ENCODE measurements at places on chromosomes 1 and 21. TPM values are rescaled to one million over a fixed set of nuclear protein-coding genes. Genes with fewer than 3 reads are reported as not detected.

IL20 gene
- total RNA-seq = not detected

DPM3 gene
- total RNA-seq = 78.1 TPM

MIXL1 gene
- total RNA-seq = not detected

C2CD2 gene
- 10.4 TPM for total RNA-seq

SEMA6C gene
- total RNA-seq = 0.72 TPM

PODN gene
- not detected for total RNA-seq

POU3F1 gene
- 0.04 TPM for total RNA-seq

BGLAP gene
- total RNA-seq = 0.46 TPM

SEC16B gene
- 0.83 TPM for total RNA-seq

OR2T4 gene
- not detected for total RNA-seq

OR10K2 gene
- not detected for total RNA-seq

MYOG gene
- total RNA-seq = not detected

CSMD2 gene
- not detected for total RNA-seq

TMOD4 gene
- 0.30 TPM for total RNA-seq

RBM11 gene
- total RNA-seq = not detected

EVA1C gene
- 36.8 TPM for total RNA-seq

G0S2 gene
- total RNA-seq = 2.8 TPM

TXNIP gene
- 0.26 TPM for total RNA-seq

C1orf94 gene
- not detected for total RNA-seq

S100A11 gene
- total RNA-seq = 1,755 TPM

OTUD3 gene
- total RNA-seq = 3.2 TPM

NUDT17 gene
- total RNA-seq = 6.5 TPM

KCNT2 gene
- total RNA-seq = 0.06 TPM

PDIK1L gene
- 2.3 TPM for total RNA-seq

OR2L5 gene
- not detected for total RNA-seq

SLAMF9 gene
- 0.41 TPM for total RNA-seq

CCDC30 gene
- 0.80 TPM for total RNA-seq

MTARC1 gene
- 8.3 TPM for total RNA-seq

SPRR1B gene
- total RNA-seq = not detected

MAEL gene
- total RNA-seq = not detected

OPRD1 gene
- 0.06 TPM for total RNA-seq

ADGRL2 gene
- total RNA-seq = 15.3 TPM

HSD3B2 gene
- total RNA-seq = not detected

RCSD1 gene
- total RNA-seq = 0.06 TPM

CCDC27 gene
- not detected for total RNA-seq

TMEM51 gene
- total RNA-seq = 43.6 TPM

SYNC gene
- 10.8 TPM for total RNA-seq

ZMYND12 gene
- 0.49 TPM for total RNA-seq

CRABP2 gene
- total RNA-seq = 11.6 TPM

FAM72D gene
- 6.7 TPM for total RNA-seq

RAVER2 gene
- 5.9 TPM for total RNA-seq

ANGPTL1 gene
- total RNA-seq = not detected

PDZK1IP1 gene
- 7.9 TPM for total RNA-seq

LCE6A gene
- total RNA-seq = not detected

USH2A gene
- total RNA-seq = not detected

NBPF4 gene
- 0.25 TPM for total RNA-seq

FNDC5 gene
- total RNA-seq = 0.75 TPM

GJA9 gene
- 0.08 TPM for total RNA-seq

ACOT11 gene
- 2.1 TPM for total RNA-seq

LINGO4 gene
- not detected for total RNA-seq

TSPEAR gene
- total RNA-seq = not detected

DNAH14 gene
- 16.3 TPM for total RNA-seq

ZNF496 gene
- 17.6 TPM for total RNA-seq

S100A2 gene
- total RNA-seq = 23.4 TPM

SLC44A5 gene
- 0.07 TPM for total RNA-seq

LEFTY1 gene
- 0.31 TPM for total RNA-seq

Measured in A549 treated with DMSO at 1 μM for 4 hours (cell line).